ENCODE measurements at places on chromosomes 12 and 14.

- no peak for DNase-seq
Measured at GRCh38 chr12:76901628-76902380, 23.0 kb upstream of the CSRP2 start.

DNA sequence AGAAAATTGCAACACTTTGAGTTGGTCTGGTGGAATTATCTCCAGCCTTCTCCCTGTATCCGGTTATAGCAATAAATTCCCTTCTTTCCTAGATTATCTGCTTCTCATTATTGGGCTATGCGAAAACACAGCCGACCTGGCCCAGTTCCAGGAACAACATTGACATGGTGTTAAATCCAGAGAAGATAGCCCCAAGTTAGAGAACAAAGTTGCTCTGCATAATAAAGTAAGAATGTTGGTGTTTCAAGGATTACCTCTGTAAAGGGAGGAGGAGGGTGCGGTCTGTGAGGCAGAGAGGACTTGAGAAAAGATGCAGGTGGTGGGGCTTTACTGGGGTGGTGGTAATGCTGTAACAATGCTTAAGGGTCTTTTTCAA is 12.1 kb downstream of the TCL1A start:
- DNase-seq = no peak

- no peak for DNase-seq
Measured at GRCh38 chr14:104786091-104786586, 9.4 kb downstream of the AKT1 start.

DNA sequence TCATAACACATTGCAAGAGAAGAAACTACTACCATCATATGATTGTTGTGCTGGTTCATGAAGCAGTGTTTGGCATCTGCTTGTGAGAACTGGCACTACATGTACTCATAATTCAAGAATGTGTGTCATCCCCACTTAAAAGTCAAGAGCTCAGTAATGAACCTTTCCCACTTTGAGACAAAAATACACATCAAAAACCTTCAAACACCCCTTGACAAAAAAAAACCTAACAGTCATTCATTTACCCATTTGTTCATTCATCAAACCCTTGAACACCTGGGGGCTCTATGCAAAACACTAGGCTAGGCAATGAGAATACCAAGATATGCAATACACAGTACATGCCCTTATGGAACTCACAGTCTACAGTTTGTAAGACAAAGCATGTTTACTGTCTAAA is 40.0 kb downstream of the KIF21A start:
- no peak for DNase-seq

- DNase-seq = no peak
Measured at GRCh38 chr14:103107941-103108748, 13.6 kb downstream of the EXOC3L4 start.

DNA sequence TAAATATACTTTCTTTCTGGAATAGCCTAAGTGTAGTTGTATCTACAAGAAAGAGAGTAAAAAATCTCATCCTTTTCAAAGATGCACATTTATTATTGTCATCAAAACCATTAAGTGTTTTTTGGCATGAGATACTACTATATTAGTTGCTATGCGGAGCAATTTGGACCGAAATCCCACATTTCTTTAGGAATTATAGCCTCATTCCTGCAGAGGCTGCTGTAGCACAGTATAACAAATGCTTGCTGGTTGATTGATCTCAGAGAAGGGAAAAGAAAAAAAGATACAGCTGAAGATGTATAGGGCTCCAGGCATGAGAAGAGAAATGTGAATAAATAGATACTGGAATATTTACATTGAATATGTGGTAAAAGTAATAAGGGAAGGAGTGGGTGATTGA is 36.0 kb downstream of the RHOJ start:
- DNase-seq = no peak

DNA sequence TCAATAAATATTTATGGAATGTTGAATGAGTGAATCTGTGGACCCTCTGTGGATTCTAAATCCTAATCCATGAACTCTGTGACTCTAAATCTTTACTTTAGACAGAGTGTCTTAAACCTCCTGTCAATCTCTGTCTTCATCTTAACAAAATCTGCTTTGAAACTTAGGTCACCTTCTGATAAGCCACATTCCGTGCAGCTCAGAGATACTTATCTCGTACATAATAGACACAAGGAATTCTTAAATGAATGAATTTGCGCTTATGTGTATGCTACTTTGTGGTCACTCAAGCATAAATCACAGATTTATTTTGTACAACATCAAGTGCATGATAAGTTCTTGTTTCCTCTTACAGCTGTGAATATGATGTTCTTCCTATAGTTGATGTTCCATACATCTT is 2.2 kb upstream of the KRAS start:
- no peak for DNase-seq

DNA sequence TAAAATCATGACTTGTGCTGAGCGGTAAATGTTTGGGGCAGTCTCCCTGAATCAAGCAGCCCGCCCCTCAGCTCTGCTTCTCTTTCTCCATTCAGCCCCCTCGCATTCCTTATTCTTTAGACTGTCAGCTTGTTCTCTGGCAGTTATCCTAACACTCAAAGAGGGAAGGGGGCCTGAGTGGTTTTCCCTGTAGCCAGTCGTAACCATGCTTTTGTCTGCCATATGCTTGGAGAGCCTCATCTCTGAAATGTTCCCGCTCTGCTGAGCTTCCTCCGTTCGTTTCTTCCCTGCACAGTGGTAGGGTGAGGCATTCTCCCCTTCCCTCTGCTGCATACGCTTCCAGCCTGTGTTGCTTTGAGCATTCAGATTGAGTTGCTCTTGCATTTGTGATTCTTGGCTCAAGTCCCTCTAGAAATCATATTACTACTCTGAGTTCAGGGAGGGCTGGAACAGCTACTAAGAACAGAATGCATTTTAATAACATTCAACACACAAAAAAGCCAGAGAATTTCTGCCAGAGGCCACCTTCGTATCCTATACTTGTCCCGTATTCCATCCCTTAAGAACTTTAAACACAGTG is 119.7 kb downstream of the FBXL14 start:
- DNase-seq = no peak

DNA sequence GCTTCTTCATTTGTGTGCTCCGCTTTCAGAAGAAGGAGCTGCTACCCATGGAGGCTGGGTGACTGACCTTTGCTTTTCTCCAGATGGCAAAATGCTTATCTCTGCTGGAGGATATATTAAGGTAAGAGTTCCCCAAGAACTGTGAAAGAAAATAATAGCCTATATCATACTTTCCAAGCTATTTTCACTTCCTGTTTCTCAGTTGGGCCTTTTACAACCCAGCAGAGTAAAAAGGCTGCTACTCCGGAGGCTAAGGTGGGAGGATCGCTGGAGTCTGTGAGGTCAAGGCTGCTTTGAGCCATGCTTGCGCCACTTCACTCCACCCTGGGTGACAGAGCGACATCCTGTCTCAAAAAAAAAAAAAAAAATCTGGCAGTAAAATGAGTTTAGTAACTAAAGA is 82.1 kb downstream of the APAF1 start:
- DNase-seq = peak; percentile 51

- DNase-seq = no peak
Measured at GRCh38 chr14:90523961-90524875, 127.4 kb downstream of the CALM1 start.

GRCh38 chr14:80901260-80901659 is 40.3 kb downstream of the CEP128 start:
- DNase-seq = no peak

GRCh38 chr12:27782481-27782880 is 2.4 kb upstream of the MANSC4 start:
- DNase-seq = no peak

DNA sequence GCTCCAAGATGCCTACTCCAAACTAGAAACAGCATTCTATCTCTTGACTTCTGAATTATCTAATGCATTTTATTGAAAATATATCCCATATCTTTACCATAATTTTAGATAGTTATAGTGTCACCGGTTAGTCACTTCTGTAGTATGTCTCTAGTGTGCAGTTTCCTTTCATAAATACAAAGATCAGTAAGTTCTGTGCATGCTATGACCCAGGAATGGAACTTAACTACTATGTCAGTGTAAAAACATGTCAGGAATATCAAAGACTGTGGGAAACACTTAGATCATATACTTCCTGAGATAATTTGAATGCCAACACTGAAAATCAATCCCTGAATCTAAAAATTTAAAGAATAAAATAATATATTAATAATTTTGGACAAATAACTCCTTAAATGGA is 237.6 kb downstream of the ATXN7L3B start:
- DNase-seq = no peak

DNA sequence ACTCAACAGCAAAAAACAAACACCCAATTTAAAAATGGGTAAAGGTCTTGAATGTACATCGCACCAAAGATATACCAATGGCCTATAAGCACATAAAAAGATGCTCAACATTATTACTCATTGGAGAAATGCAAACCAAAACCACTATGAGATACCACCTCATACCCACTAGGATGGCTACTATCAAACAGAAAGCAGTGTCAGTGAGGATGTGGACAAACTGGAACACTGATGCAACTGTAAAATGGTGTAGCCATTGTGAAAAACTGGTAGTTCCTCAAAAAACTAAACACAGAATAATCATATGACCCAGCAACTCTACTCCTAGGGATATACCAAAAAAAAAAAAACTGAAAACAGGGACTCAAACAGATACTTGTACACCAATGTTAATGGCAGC is 49.3 kb downstream of the CDK17 start:
- peak; percentile 78 for DNase-seq

- DNase-seq = no peak
Measured at GRCh38 chr12:94169495-94169894, 21.1 kb downstream of the PLXNC1 start.

DNA sequence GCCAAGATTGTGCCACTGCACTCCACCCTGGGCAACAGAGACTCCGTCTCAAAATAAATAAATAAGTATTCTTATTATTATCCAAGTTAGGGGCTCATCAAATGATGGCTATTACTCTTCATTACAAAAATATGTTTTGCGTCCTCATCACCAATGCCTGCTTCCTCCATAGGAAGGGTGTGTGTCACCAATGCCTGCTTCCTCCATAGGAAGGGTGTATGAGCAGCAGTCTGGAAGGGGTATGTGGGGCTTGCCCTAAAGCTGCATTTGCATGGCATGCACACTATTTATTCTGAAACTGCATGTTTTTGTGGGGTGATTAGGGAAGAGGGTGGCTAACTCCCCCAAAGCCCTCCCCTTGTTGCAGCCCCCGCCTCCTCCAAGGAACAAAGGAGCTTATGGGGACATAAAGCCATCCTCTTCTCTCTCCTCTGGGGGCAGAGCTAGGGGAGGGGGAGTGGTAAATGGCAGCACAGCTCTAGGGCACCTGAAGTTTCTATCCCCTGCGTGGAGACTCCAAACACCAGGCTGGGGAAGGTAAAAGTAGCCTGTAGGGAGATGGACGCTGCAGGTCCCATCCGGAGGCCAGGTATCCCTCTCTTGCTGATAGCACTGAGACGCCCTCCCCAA is 1.3 kb downstream of the CAMKK2 start:
- peak; percentile 68 for DNase-seq

DNA sequence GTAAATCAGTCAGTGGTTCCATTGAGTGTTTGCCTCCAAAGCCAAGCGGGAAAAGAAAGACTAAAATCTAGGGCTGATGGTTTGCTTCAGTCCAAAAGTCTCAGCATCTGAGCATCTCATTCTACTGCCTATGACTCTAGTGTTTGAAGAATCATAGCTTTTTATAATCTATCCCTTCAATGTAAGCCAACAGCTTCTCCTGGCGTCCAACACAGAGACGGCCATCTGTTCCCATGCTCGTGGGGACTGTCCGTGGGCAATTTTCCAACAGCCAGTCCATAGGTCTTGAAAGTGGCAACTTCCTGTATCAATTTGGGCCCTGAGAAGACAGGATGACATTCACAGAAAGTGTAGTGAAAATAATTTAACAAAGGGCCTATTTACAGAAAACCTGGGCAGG is 544.4 kb upstream of the TMEM132C start:
- no peak for DNase-seq

- peak; percentile 61 for DNase-seq
Measured at GRCh38 chr14:103625356-103626095, 3.5 kb upstream of the KLC1 start.

- peak; percentile 66 for DNase-seq
Measured at GRCh38 chr14:24411443-24412389, 12.9 kb downstream of the NYNRIN start.

DNA sequence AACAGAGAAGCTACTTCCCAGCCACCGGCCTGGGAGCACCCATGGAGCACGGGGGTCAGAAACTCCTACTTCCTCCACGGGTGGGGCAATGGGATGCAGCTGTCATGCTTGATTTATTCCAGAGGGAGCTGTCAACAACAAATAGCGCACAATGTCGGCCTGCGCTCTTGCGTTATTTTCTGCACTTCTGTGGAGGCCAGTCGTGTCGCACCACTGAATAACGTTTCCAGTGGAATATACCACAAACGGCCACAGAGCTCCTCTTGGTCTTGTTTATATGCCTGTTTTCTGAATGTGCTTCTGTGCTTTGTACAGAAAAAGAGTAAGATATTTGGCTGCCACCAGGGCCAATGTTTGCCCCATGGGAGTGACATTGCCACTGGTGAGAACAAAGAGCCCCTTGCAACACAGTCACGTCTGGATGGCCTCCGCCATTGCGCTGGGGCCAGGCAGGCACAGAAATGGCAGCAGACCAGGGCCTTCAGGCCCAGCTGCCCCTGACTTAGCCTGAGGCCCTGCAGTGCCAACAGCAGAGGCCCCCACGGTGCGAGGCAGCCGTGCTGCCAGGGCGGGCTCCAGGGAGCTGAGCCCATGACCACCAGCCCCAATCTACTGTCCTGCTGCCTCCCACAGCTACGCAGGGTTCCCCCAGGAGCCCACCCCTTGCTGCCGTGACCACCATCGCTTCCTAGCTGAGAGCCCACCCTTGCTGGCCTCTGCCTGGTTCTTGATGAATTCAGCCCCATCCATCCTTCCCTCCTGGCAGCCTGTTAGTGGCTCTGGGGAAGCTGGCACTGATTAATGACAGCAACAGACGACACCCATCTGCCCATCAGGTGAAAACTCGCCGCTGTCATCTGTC is 28.9 kb upstream of the TMEM179 start:
- DNase-seq = no peak

DNA sequence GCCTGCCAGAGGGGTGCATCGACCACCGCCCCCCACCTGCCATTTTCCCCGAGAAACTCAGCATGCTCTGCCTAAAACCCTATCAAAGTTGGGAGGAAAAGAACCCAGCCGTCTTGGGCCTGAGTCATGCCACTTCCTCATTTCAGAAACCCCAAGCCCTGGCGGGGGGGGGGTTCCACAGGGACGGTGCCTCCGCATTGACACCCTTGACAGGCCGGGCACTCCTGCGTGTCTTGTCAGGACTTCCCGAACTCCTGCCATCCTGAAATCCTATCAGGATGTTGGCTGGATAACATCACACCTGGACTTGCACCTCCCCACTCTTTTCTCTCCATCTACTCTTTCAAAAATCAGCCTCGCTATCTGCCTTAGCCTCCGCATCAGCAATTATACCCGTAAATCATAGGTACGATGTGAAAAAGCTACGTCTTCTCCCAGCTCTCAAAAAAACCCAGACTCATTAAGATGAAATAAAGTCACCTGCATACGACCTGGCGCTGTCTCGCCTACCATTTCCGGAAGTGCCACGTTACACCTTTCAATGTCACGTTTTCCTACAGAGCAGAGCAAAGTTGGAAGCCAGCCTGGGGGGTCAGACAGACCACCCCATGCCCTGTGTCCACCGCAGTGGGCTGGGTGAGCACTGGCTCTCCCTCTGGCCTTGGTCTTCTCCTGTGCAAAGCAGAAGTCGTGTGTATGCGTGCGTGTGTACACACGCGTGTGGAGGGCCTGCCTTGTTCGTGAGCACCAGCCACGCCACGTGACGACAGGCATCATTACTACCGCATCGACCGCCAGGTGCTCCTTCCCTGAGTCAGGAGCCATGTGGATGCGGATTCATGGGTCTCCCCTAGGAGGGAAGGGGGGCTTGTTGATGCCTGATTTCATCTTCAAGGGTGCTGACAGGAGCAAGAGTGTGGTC is 96.7 kb downstream of the RFLNA start:
- DNase-seq = peak; percentile 96

Data from NB4 (cell line).